ENCODE measurements at places on chromosomes 2 and 18.

DNA sequence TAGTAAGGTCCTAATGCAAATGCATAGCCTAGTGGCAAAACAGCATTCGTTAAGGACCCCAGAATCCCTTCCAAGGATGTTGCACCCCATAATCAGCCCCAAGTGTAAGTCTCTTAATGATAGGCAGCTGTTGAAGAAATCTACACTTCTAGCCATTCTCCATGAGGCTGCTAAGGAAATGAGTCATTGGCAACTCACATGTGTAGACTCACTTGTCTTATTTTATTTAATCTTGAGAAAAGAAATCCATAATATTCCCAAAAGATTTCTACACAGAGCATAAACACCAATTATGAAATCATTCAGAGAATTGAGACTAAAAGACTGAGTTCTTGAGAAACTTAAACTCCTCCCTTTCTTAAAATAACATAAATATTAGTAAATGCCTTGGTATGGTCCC lies 52.4 kb downstream of the AKAIN1 start:
- no peak for DNase-seq

DNA sequence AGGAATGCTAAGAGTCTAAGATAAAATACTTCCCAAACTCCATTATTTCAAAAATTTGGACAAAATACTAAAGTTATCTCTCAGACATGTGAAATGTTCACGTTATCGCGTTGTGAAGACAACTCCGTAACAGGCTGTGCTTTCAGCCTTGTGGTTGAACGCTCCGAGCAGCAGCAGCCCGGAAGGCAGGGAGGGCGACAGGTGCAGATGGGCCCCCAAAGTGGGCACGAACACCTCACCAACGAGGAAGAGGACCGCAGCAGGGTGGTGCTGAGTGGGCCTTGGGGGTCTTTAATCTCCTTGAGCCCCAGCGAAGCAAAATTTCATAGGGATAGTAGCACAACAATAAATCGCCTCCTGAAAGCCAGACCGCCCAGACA lies 1.0 kb upstream of the FAM110C start:
- no peak for DNase-seq

DNA sequence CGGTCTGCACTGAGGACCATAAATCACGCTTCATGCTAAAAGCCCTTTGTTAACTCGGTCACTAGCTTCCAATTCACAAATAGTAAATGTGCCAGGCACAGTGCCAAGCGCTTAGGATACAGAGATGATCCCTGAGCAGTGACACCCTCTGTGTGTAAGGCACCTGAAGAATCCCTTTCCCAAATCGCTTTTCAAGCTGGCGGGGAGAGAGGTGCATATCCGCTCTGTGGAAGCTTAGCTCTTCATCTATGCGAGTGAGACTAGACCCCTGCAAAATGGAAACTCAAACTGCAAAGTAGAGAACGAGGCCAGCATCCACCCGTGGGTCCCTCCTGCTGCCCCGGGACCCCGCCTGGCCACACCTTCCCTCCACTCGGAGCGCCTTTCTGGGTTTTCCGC lies 2.4 kb downstream of the PIEZO2 start:
- no peak for DNase-seq

GRCh38 chr2:19297716-19298115 lies 60.7 kb downstream of the OSR1 start:
- no peak for DNase-seq

GRCh38 chr2:121816797-121817196 lies 61.3 kb downstream of the TSN start:
- DNase-seq, result no peak

GRCh38 chr2:43792653-43793052 lies 18.8 kb downstream of the DYNC2LI1 start:
- DNase-seq, result no peak

DNA sequence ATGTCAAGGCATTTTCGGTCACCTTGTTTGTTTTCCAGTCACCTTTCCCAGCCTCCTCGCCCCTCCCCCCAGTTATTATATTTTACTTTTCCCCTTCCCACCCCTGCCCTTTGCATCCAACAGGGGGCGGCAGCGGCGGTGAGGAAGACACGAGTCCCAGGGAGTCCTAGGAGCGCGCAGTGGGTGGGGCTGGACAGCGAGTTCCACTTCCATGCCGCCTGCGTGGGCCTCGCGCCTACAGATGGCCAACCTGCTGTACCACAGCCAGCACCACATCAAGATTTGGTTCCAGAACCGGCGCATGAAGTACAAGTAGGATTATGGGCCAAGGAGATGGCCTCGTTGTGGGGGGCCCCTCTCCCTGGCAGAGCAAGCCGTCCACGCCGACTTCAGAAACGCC lies 37.2 kb upstream of the EVA1A start:
- DNase-seq, result no peak

DNA sequence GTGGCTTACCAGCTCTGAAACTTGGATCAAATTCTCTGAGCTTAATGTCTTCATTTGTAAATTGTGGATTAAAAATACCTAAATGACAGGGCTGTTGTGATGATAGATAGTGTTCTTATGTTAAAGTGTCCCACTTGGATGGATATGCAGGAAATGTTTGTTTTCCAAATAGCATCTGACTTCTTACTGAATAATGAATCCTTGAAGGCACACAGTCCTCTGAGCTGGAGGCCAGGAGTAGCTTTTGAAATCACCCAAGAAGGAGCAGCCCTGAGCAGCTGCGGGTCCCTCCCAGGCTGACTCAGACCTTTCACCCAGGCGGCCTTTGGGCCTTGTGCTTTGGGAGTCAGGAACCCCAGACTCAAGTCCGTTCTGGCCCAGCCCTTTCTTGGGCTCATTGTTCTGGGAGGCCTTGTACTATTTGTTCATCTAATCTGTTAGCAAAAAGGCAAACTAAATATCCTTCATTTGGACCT lies 173.0 kb upstream of the GATA6 start:
- no peak for DNase-seq

DNA sequence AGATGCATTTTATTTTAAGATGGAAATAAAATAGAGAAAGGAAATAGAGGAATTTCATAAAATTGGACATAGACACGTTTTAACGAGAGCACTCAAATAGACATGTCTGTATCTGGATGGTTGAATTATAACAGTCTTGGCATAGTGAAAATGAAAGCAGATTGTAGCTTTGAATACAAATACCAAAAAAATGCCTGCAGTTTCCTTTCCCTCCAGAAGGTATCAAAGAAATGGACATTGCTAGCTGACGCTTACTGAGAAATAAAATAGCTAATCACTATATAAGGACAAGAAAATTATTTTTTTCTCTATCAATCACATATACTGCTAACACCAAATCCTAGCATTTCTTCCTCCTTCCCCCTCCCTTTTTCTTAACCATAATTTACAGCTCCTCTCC lies 11.4 kb upstream of the MAPRE2 start:
- DNase-seq, result no peak

GRCh38 chr18:52442686-52443085 lies 102.7 kb downstream of the DCC start:
- DNase-seq, result no peak

DNA sequence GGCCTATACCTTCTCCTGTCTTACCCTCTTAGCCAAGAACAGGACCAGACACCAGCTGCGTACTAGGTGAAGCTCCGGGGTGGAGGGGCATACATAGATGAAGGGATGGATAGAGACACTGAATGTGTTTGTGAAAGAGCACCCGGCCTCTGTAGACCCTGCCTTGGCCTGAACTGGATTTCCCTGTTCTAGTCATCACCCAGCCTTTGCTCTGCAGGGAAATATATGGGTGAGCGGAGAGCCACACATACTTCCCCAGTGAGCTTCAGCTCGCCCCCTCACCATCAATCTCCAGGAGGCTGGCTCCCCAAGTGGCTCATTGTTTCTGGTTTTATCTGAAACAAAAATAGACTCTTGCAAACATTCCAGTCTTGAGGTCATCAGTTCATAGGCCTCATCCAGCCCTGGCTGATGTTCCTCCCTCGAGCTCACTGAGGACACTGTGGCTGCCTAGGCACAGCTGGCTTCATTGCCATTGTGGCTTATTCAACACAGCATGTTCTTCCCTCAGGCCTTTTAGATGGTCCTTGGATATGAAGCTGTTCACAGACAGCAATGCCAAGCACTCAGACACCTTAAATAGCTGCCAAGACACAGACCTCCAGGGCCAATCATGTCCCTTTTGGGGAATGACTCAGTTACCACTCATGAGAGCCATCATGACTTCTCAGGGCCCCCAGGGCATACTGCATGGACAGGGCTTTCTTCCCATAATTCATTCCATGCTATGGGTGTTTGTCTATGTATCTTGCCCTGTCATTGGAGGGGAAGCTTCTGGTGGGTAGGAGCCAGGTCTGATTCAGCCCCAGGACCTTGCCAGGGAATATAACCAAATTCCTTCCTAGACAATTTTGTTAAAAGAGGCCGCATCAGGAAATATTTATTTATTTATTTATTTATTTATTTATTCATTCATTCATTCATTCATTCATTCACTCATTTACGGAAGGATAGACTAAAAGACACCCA lies 82.4 kb downstream of the TTC32 start:
- DNase-seq, result no peak

DNA sequence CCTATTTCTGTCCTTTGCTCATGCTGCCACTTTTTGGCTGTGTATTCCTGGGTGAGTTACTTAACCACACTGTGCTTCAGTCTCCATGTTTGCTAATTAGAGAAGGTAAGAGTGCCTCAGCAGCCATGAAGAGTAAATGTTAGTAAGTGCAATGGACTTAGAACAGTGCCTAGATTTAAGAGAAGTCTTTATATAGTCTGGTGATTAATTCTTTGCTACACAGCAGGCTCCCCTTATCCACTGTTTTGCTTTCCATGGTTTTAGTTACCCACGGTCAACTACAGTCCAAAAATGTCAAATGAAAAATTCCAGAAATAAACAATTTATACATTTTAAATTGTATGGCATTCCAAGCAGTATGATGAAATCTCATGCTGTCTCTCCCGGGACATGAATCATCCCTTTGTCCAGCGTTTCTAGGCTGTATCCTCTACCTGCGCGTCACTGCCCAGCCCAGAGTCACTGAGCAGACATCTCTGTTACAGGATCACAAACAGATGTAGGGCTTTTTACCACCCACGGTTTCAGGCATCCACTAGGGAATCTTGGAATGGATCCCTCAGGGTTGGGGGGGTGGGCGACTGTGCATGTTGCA lies 91.0 kb downstream of the CTIF start:
- DNase-seq, result no peak

GRCh38 chr2:215380699-215381098 lies 55.2 kb downstream of the FN1 start:
- DNase-seq, result no peak

DNA sequence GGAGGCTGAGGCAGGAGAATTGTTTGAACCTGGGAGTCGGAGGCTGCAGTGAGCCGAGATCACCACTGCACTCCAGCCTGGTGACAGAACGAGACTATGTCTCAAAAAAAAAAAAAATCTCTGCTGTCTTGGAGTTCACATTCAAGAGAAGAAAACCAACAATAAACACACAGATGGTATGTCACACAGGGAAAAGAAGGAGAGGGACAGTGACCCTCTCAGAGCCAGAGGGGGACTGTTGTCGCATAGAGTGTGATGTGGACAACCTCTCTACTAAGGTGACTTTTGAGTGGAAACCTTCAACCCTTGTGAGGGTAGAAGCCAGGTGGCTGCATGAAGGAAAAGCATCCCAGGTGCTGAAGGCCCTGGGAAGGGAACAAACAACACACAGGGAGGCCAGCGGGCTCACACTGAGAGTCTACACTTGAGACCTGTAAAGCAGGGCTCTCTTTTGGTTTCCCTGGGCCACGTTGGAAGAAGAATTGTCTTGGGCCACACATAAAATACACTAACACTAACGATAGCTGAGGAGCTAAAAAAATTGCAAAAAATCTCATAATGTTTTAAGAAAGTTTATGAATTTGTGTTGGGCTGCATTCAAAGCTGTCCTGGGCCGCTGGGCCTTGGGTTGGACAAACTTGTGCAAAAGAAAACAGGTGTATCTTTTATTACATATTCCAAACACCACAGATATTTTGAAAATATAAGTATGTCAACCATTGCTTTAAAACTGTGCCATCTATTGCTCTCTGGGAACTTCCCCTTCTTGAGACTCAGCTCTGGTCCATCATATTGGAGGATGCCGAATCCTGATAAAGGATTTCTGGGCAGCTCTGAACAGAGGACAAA lies 136.0 kb downstream of the DDX1 start:
- no peak for DNase-seq

- DNase-seq, result no peak
These were observed 9.0 kb upstream of the SCN9A start for GRCh38 chr2:166384774-166385173.

- DNase-seq, result no peak
These were observed 3.2 kb downstream of the PIGN start for GRCh38 chr18:62183578-62184195.

GRCh38 chr18:35041815-35042387 lies 688 bp downstream of the MAPRE2 start:
- DNase-seq, result no peak

- no peak for DNase-seq
These were observed 118.6 kb upstream of the SERPINE2 start for GRCh38 chr2:224157655-224158054.

- no peak for DNase-seq
These were observed 7.0 kb upstream of the LDLRAD4 start for GRCh38 chr18:13211534-13211933.

DNA sequence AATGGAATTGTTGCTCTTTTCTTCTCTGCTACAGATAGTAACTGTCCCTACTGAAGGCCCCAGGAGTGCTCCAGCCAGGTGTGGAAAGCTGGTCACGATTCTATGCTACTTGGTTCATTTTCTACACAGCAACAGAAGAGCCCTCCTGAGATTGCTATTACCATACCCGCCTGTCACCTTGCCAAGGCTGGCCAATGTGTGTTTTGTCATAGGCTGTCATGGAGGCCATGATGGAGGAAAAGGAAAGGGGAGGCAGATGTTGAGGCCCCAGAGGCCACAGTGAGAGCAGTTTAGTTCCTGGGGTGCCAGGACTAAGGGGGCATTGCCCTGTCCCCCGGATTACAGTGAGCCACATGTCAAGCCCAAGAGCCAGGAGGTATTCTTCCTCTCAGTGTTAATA lies 952 bp downstream of the ELMOD3 start:
- no peak for DNase-seq

DNA sequence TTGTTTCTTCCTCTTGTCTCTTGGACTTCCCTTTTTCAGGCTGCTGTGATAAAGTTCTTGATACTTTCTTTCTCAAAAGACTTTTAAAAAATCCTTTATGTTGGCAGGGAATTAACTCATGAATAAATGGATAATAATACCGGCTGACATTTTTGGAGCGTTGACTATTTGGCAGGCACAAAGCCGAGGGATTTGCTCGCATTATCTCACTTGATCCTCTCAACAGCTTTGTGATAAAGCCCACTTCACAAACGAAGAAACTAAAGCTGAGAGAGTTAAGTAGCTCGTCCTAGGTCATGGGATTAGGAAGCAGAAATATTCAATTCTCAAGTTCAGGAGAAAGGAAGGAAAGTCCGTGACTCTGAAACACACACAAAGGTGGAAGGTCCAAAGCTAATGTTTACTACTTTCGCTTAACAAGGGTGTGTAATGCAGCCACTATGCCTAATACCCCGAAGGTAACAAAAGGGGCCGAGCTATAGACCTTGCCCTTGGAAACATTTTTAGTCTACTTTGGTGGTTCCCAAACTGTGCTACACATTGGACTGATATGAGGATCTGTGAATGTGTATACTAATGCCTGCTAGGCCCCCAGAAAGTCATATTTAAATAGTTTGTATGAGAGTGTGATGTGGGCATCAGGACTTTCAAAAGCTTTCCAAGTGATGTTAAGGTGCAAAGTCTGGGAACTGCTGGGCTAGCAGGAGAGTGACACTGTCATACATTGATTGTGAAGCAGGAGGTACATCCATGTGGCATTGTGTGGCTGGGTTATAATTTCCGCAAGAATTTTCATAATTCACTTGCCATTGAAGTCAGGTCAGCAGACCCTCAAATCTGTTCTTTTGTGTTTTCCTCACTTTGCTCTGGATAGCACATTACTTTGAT lies 508.4 kb downstream of the PLCL1 start:
- DNase-seq, result no peak

Data from activated naive CD8-positive, alpha-beta T cell treated with anti-CD3 and anti-CD28 coated beads for 36 hours (primary cell).